Effector memory CD8-positive, alpha-beta T cell (primary cell): ENCODE measurements at places on chromosomes 6 and 20.

DNA sequence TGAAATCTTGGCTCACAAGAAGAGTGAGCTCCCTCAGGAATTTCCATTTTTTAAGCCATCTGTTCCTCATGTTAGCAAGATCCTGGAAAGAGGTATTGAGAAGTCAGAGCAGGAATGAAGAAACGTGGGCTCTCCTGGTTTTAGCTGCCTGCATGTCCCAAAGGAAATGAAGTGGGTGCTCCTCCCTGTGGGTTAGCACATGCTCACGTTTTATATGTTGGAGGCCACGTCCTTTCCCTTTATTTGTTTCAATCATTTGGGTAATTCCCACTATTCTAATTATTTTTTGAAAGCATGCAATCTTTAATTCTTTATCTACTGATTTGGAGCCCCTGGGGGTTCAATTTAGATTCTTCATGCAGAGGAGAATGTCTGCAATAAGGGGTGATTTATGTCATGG is 4.3 kb upstream of the MAP3K4 start:
- H3K4me3 ChIP-seq, result no peak overlapping the region
- no peak for DNase-seq
- peaks cover 15% of the 10 kb centered on the region for H3K36me3 ChIP-seq
- H3K4me1 ChIP-seq, result peaks cover under 1% of the 10 kb centered on the region
- no peak overlapping the region for H3K27ac ChIP-seq
- peaks cover 15% of the 10 kb centered on the region for H3K27me3 ChIP-seq

DNA sequence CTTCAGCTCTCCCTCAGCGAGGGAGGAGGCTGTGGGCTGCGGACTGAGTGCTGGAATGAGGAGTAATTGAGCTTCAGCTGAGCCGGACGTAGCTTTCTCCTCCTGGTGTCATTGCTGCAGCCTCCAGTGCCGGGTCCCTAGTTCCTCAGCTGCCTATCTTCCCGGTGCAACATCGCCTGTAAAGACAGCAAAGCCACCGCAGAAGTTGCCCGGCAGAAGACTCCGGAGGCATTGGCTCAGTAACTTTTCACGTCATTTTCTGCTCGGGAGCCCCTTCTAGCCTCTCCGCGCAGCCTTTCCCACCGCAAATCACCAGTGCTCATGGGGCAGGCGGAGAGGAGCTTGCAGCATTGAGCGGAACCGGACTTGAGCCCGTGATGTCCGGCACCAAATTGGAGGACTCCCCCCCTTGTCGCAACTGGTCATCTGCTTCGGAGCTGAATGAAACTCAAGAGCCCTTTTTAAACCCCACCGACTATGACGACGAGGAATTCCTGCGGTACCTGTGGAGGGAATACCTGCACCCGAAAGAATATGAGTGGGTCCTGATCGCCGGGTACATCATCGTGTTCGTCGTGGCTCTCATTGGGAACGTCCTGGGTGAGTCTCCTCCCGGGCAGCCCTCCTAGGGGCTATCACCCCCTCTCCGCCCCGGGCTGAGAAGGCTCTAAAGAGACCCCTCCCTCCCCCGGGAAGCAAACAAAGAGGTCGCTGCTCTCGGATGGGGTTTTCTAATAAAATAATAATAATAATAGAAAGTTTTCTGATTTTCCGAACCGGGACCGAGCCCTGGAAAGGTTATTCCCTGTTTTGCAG is at the start of gene HCRTR2:
Gene HCRTR2, plus strand, starts transcription at position 305 of the 816 bp plus-strand sequence. Its CDS starts 73 bp downstream, at position 378.
- no peaks in the 10 kb centered on the region for H3K36me3 ChIP-seq
- no peak for DNase-seq
- H3K4me3 ChIP-seq, result no peak within 1 kb of the TSS
- no peak within 1 kb of the TSS for H3K27ac ChIP-seq

DNA sequence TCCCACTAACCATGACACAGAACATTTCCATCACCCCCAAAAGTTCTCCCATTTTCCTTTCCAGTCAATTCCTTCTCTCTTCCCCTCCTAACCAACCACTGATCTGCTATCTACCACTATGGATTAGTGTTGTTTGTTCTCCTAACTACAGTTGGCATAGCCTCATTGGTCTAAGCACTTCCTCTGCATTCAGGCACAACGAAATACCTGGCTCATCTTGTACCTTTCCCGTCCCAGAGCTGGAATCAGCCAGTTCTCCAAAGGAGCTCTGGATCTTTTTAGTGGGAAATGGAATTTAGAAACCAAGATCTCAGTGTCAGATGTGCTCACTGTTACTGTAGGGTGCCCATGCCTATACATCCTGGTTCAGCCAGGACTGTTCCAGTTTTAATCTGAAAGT is 4.0 kb upstream of the WTAP start:
- peaks cover 12% of the 10 kb centered on the region for H3K4me1 ChIP-seq
- no peak overlapping the region for H3K4me3 ChIP-seq
- H3K27me3 ChIP-seq, result no peaks in the 10 kb centered on the region
- no peak for DNase-seq

- H3K4me1 ChIP-seq, result no peaks in the 10 kb centered on the region
- H3K4me3 ChIP-seq, result no peak overlapping the region
- no peak overlapping the region for H3K27ac ChIP-seq
- DNase-seq, result no peak
- no peaks in the 10 kb centered on the region for H3K36me3 ChIP-seq
These were observed 84.5 kb upstream of the LRFN2 start for GRCh38 chr6:40671694-40672050.

GRCh38 chr20:4297127-4297826 is 281.9 kb upstream of the RNF24 start:
- H3K36me3 ChIP-seq, result peaks cover 3% of the 10 kb centered on the region
- no peaks in the 10 kb centered on the region for H3K4me1 ChIP-seq
- DNase-seq, result no peak
- no peak overlapping the region for H3K27ac ChIP-seq
- H3K4me3 ChIP-seq, result no peak overlapping the region
- peaks cover 57% of the 10 kb centered on the region for H3K27me3 ChIP-seq
